Cortex of kidney (tissue), 1 donor: ENCODE measurements at places on chromosomes 6 and 20.

GRCh38 chr6:152697634-152698033, at the start of gene MYCT1:
TSS of gene MYCT1 (plus strand) at chr6:152697897. CDS start at chr6:152697903, 6 bp downstream.
- no peak for DNase-seq

DNA sequence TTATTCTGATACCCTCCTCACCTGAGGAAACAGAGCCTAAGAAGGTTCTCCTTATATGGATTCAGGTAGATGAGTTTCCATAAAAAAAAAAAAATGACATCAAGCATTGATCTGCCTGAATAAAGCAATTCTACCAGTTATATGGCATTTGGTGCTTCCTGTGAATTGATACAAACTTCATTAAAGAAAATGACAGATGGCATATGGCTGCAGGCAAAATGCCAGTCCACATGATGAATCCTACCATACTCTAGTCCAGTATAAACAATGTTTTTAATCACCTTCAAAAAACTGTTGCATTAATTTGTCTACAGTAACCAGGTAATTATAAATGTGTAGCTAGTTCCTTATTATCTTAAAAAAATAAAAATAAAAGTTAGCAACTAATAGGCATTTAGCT, 559.2 kb upstream of the FLRT3 start:
- DNase-seq: no peak

DNA sequence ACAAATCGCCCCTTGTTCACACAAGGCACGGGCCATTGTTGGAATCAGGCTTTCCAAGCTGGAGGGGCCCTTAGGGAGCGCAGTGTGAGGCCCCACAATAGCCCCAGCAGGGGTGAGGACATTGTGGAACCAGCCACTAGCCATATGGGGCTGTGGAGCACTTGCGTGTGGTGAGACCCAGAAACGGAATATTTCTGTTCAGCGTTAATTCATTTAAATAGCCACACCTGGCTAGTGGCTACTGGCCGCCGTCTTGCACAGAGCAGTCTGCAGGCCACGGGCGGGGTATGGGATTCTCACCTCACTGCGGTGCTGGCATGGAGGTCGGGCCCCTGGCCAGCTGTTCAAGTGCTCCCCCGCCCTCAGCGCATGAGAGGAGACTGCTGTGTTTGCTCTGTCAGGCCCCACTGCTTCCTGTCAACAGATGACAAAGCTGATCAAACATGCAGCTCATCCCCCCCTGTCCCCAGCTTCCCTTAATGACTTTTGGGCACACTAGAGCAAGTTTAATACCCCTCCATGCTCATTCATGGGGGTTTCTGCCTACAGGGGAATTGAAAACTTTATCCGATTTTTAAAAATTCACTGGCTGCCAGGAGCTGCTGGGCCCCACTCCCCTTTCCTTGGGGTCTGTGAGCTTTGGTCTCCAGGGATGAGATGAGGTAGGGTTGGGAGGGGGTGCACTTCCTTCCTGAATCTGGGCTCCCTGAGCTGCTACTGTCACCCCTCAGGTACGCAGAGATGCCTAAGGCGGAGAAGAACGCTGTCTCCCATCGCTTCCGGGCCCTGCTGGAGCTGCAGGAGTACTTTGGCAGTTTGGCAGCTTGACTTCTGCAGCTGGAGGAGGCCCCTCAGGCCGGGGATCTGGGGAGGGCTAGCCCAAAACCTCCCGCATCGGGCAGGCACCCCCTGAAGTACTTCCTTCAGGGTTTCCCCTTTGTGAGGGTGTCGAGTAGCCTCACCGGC, 13.6 kb downstream of the ITPA start:
- DNase-seq: no peak

GRCh38 chr6:51432481-51432880, 613.8 kb downstream of the TFAP2B start:
- DNase-seq: no peak

DNA sequence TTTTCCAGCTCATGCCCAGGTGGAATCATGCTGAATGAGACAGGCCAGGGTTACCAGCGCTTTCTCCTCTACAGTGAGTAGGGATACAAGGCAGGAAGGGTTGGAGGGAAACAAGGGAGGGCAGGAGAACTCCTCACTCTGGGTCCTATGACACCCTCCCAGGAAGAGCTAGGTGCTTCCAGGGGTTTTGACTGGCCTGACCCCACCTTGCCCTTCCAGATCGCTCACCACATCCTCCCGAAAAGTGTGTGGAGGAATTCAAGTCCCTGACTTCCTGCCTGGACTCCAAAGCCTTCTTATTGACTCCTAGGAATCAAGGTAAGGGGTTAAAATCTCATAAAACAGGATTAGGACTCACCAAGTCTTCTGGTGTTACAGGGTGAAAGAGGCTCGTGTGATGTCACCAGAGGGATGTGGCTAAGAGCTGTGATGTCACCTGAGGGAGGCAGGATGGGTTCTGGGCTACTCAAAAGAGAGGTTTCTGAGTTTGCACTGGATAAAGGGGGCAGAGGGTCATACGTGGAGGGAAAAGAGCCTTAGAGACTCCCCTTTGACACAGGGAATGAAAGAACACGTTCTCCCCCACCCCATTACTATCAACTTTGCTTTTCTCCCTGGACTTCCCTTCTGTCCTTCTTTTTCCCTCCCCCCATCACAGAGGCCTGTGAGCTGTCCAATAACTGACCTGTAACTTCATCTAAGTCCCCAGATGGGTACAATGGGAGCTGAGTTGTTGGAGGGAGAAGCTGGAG, 1.9 kb downstream of the APOM start:
- no peak for DNase-seq

DNA sequence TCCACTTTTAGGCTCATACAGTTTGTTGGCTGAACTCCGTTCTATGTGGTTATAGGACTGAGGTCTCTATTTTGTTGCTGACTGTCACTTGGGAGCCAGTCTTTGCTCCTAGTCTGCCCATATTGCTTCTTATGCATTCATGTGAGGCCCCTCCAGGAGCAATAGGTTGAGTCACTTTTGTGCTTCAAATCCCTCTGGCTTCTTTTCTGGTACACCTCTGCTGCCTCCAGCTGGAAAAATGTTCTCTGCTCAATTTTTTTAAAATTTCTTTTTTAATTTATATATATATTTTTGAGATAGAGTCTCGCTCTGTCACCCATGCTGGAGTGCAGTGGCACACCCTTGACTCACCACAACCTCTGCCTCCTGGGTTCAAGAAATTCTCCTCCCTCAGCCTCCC, 42.7 kb upstream of the NOX3 start:
- no peak for DNase-seq

DNA sequence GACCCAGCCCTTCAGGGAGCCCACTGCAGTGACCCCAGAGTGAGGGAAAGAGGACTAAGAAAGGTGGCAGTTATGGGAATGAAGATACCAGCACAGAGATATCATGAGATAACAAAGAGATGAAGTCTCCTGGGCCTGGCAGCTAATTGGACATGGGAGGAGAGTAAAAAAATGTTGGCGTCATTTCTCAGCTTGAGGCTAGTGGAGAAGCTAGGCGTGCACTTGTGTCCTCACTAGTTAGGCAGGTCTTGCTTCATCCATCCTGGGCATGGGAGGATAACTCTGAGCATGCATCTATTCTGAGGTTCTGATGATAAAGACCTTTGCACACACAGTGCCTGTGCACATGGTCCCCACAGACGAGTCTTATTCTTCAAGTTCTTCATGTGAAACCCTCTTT, 4.1 kb upstream of the GFOD1 start:
- DNase-seq: no peak

DNA sequence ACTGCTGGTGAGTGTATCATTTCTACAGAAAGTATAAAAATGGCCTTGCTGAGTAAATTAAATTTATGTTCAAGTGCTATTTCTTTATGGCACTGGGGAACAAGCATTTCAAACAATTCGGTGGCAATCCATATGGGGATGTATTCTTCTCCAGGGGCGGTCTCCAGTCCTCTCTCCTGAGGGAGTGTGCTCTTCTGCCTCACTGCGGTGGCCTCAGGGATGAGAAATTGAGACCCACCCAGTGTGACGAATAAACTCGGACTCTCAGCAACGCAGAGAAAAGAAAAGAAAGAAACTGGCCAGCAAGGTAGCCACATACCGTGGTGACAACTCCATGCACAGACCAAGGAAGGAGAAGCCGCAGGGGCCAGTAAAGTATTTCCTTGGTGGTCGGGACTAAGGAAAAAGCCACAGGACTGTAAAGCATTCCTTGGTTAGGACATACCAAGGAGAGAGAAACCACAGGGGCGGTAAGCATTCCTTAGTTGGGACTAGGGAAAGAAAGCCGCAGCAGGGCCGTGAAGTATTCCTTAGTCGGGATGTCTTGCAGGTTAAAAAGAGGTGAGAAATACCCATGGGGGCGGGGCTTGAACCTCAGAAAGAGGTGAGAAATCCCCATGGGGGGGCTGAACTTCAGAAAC, 13.6 kb upstream of the GOPC start:
- DNase-seq: no peak

DNA sequence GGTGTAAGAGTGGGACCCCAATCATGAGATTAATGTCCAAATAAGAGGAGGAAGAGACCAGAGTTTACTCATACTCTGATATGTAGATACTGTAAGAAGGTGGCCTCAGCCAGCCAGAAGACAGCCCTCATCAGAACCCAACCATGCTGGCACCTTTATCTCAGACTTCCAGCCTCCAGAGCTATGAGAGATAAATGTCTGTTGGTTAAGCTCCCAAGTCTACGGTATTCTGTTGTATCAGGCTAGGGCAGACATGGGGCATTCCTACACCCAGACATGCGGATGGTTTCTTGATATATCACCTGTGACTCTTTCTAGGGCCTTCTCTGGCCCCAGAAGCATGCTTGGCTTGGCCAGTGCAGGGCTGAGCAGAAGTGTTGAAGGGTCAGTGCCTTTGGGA, 247.4 kb upstream of the RIN2 start:
- no peak for DNase-seq

DNA sequence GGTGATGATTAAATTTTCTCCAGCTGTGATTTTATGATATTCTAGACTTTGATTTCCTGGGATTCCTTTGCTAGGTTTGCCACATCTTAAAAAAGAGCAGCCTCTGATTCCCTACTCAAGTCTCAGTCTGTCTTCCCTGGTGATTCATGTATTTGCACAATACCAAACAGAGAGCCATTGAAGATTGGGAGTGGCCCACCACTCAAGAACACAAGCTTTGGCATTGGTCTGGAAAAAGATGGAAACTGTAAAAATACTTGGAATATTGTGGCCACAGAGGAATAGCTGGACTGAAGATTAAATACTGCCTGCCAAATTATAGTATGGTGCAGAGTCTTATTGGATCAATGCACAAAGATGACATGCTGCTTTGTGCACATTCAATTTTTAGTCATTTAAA, 32.9 kb downstream of the PTCHD4 start:
- no peak for DNase-seq

GRCh38 chr20:23408957-23409356, 12.3 kb downstream of the NAPB start:
- no peak for DNase-seq

DNA sequence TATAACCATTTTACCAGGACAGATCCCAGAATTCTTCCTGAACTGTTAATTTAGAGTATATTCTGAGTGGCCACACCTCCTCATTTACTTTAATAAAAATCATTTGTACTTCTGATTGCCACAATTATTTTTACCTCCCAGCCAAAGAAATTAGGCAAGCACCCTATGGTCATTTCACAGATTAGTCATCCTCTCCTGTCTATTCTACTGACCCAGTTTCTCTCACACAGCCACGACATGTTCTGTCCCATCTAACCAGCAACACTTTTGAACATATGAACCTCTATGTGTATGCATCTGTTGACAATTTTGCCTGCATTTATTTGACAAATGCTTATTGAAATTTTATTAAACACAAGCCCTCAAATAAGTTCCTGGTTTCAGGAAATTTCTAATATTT, 202.6 kb upstream of the STXBP5 start:
- no peak for DNase-seq

DNA sequence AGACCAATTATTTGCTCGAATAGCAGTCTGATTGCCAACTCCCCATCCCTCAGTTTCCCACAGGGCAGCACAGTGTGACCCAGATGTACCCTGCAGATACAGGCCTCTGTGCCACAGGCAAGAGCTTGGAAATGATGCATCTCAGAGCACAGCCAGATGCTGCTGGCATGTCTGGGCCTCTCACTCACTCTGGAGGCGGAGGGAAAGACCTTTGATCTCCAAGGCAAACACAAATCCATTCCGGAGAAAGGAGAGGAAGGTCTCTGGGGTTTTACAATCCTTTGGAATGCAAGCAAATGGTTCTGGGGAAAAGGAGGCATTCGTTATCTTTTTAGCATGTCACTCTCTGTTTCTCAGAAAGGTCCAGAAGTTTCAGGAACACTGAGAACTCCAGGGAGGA, 74.2 kb downstream of the RIOK1 start:
- DNase-seq: no peak

DNA sequence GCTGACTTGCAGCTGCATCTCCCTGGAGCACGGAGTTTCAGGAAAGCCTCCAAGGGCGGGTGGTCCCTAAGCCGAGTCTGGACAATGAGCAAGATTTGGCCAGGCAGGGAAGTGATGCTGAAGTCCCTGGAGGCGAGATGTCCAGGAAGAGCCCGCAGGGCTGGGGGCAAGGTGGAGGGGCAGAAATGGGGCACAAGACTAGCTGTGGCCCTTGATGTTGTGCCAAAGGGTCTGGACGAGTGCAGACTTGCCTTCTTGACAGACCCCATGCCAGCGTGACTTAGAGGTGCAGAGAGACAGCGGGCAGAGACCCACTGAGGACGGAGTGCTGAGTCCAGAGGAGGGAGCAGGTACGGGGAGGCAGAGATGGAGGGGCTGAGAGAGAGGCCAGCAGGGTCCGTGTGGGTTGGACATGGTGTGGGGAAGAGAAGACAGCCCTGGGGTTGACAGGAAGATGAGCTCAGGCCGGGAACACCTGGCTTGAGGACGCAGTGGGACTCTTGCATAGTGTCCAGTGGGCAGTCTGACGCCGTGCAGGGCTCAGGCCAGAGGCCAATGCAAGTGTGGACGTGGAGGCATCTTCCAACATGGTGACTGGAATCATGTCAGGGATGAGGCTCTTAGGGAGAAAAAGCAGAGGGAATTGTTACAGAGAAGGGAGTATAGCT, 8.7 kb downstream of the UNC93A start:
- DNase-seq: no peak

GRCh38 chr20:31948008-31948407, 3.8 kb downstream of the PDRG1 start:
- DNase-seq: no peak

- DNase-seq: no peak
Measured at GRCh38 chr6:32539839-32540238, 9.8 kb upstream of the HLA-DRB5 start.

DNA sequence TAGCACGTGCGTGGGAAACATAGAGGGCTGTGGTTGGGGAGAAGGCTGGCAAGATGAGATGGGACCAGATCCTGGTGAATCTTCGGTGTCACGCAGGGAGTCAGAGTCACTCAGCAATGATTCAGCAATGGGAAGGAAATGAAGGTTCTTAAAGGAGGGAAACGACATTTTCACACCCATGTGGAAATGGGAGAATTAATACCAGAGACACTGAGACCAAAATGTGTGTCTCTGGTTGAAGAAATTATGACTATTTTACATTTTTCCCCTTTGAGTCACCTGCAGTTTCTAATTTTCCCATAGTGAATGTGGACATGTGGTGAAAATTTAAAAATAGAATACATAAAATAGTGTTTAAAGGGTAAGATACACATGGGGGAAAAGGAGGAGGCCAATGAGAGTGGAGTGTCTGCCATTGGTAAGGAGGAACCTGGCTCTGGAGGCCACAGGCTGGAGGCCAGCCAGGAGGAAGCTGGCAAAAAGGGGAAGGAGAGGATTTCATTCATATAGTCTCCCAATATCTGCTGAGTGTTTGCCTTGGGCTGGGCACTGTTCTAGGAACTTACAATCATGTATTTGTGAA, 17.5 kb downstream of the NRN1 start:
- DNase-seq: no peak

- DNase-seq: no peak
Measured at GRCh38 chr20:4830259-4830658, 108.5 kb downstream of the PRND start.
